NCI-H187 (cell line): ENCODE measurements at places on chromosomes 3 and 15.

- DNase-seq = no peak
These were observed 844.7 kb downstream of the DIPK2A start for GRCh38 chr3:144816323-144816722.

GRCh38 chr3:24086617-24087404 is 141.7 kb downstream of the NR1D2 start:
- peak; percentile 70 for DNase-seq

DNA sequence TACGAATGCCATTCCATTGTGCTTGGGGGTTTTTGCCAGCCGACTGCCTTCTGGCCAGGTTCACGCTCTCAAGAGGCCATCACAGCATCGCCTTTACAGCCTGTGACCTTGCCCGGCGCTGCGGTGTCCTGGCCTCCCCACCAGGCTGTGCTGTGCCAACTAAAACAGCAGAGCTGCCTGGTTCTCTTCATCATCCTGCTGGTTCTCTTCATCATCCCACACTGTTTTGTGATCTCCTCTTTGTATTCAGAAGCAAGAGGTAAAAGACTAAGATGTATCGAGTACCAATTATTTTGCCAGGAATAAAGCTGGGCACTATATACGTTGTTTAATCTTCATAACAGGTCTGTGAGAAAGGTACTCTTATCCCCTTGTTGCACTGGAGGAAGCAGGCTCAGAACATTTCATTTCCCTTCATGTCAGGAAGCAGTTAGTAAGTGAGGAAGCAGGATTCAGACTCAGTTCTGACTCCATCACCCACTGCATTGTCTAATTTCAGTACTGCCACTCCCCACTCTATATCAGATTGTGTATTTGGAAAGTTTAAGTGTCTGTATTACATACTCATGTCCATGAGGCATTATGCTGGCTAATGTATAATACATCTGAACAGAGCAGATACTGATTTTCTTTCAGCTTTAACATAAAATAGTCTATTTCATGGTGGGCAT is 92.7 kb downstream of the LRRC28 start:
- no peak for DNase-seq

- DNase-seq = no peak
These were observed 14.3 kb upstream of the ARHGEF3 start for GRCh38 chr3:56816061-56816460.

- no peak for DNase-seq
These were observed 218 bp upstream of the TRPC1 start for GRCh38 chr3:142723665-142723967.

DNA sequence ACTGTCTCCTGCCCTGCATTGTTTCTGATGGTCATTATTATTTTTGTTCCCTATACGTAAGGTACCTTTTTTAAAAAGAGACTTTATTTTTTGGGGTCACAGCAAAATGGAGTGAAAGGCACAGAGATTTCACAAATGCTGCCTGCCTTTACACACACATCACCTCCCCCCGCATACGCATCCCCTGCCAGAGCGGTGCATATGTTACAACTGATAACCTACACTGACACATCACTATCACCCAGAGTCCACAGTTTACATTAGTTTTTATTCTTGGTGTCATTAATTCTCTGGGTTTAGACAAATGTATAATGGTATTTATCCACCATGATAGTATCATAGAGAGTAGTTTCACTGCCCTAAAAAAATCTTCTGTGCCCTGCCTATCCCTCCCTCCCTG is 43.6 kb upstream of the KLF13 start:
- DNase-seq = no peak

DNA sequence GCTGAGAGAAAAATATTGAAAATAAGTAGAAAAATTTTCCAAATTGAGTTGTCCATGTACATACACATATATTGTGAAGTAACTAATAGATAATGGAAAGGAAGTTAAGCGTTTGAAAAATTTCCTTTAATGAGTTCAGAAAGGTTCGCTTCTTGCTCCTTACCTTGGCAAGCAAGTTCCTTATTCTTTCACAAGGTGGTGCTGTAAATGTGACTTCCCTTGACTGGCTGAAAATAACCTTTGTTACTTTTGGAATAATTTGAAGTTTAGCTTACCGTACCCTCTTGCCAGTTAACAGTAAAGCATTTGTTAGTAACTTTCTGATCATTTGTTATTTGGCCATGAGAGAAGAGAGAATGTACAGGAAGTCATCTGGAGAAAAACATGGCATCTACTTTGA is 41.6 kb downstream of the PYDC2 start:
- no peak for DNase-seq

- DNase-seq = no peak
These were observed 584.0 kb upstream of the LMCD1 start for GRCh38 chr3:7917443-7918151.

DNA sequence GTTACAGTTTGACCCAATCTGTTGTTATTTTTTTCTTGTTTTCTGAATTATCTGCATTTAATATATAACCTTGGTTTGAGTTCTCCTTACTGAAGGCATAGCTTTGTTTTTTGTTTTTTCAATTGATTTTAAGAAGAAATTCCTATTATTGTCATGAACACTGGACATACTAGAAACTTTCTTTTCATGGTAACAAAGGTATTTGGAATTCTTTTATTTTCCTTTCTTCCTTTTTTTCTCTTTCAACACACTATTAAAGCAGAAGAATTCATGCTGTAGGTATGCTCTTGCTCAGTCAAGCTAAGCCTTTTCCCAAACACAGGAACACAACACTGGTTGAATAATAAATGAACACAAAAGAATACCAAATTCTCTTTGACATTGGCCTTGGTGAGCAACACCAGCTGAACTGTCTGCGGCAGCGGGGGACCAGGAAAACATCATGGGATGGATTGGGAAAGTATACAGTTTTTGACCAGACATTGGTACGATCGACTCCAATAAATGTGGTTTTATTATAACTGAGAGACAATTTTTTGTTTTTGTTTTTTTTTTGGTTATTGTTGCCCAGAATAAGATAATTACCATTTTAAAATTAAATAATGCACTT is 23.1 kb downstream of the U2SURP start:
- DNase-seq = no peak

- DNase-seq = no peak
These were observed 39.9 kb upstream of the LRTM1 start for GRCh38 chr3:54967731-54968161.

- DNase-seq = no peak
These were observed 5.4 kb upstream of the PLOD2 start for GRCh38 chr3:146166415-146166821.

DNA sequence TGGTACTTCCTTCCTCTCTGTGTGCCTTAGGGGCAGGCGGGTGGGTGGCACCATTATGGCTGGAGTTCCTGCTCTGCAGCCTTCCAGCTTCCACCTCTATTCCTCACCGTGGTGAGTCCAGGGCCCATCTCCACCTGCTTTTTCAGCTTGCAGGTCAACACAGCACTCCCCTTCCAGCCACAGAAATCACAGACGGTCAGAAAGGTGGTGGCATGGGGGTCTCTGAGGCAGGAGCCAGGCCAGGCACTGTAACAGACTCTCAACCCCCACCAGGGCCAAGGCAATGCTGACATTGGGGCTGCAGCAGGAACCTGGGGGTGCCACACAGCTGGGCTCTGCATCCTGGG is 16.6 kb downstream of the KLF15 start:
- DNase-seq = no peak

- no peak for DNase-seq
These were observed 289.7 kb upstream of the CHRM5 start for GRCh38 chr15:33678602-33679001.

GRCh38 chr3:64262574-64263114 is 37.4 kb upstream of the PRICKLE2 start:
- no peak for DNase-seq

- DNase-seq = no peak
These were observed 10.0 kb downstream of the PLA2G4B start for GRCh38 chr15:41848631-41849030.

- no peak for DNase-seq
These were observed 60.9 kb downstream of the NCEH1 start for GRCh38 chr3:172649987-172650386.

- DNase-seq = no peak
These were observed 59.7 kb downstream of the GRIP2 start for GRCh38 chr3:14480207-14481017.

DNA sequence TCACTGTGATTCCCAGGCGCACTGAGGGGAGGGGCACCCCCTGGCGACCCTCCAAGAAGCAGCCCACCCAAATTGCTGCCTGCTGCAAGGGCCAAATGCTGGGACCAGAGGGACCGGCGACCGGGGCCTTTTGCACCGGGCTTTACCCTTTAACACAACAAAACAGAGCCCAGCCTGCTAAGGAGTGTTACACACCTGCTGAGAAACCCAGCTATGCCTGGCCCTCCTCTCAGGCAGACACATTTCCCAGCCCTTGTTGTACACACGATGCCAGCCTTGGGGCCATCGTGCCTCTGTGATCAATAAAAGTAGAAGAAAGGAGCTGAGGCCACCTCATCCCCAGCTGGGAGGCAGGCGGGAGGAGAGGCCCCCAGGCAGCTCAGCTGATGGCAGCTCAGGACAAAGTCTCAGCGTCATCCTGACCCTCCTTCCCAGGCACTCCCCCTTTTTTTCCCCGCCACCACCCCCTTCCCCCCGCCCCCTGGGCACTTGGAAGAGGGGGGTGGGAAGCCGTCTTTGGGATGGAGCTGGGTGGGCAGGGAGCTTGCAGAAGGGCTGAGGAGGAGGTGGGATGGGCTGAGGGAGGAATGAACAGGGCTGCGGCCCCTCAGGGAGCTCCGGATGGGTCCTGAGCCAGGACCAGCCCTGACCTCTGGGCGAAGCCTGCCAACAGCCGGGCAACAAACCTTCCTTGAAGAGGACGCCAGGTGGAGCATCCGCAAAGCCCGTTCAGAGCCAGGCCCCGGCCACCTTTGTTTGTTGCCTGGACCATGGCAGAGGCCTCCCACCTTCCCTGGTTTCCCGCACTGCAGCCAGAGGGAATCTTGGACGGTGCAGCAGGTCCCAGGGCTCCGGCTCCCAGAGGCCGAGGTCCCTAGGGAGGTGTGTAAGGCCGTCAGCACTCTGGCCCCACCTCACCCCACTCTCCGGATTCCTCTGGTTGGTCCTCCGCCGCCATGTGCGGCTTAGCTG is 45.9 kb upstream of the SEC61A1 start:
- no peak for DNase-seq

- DNase-seq = no peak
These were observed 9.2 kb downstream of the TM4SF1 start for GRCh38 chr3:149368201-149368673.

- no peak for DNase-seq
These were observed 236.9 kb downstream of the XXYLT1 start for GRCh38 chr3:195034101-195034500.

GRCh38 chr3:62995119-62995518 is 119.9 kb upstream of the CADPS start:
- DNase-seq = no peak

DNA sequence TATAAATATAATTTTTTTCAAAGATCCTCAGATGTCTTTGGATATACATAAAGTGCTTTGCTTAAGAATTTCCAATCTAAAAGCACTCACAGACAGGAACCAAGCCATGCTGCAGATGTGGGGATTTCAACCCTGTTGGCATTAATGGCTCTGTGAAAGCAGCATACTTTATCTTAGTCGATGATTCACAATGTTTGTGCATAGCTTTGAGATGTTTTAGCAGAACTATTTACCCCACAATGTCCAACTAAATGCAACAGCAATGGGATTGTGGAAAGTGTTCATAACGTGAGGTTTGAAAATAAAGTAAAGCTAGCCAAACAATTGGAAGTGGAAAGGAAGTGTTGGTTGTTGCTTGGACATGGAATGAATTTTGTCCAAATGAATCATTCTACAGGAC is 371.4 kb downstream of the SOX2 start:
- DNase-seq = no peak

DNA sequence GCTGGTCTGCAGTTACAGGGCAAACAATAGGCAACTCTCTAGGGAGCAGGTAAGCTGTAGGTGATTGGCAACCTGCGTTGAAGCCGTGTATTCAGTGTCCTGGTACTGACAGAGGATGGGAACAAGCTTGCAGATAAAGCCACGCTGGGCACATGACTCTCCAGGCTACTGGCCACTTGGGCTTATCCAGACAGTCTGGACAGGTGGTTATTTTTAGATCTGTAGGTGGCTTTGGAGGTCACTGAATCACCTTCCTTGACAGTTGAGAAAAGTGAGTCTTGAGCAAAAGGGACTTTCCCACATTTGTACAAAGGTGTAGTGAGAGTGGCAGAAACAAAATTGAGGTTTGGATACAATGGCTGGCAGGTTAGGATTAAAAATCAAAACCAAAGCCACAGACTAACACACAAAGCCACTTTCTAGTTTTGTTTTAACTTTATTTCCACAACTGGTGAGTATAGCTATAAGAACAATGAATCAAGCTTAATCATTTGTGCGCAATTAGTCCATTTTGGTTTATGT is 22.3 kb upstream of the IL1RAP start:
- no peak for DNase-seq

- no peak for DNase-seq
These were observed 174.1 kb upstream of the SLCO3A1 start for GRCh38 chr15:91679447-91679846.

GRCh38 chr3:162641907-162642306 is 1145.3 kb downstream of the OTOL1 start:
- no peak for DNase-seq
